Activated CD4-positive, alpha-beta memory T cell treated with anti-CD3 and anti-CD28 coated beads for 36 hours (primary cell): ENCODE measurements at places on chromosomes 4 and X. TPM values are rescaled to one million over a fixed set of nuclear protein-coding genes. Genes with fewer than 3 reads are reported as not detected.

DNA sequence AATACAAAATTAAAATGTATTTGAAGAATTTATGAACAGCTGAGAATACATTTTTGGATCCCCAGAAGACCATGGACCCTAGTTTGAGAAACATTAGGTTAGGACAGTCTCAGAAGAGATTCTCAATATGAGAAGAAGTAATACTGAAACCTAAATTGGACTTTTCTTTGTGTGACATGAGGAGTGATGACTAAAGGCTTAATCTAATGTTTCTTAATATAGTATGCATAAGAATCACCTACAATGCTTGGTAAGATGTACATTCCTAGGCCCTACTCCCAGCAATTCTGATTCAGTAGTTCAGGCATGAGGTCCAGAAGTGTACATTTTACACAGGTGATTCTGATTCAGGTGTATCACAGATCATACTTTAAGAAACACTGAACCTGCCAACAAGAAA lies 31.6 kb upstream of the HUWE1 start:
- peak overlapping the region; percentile 80 for H3K4me3 ChIP-seq
- no peaks in the 10 kb centered on the region for H3K27me3 ChIP-seq
- H3K36me3 ChIP-seq, result peaks cover 23% of the 10 kb centered on the region
- H3K4me1 ChIP-seq, result peaks cover 34% of the 10 kb centered on the region
- no peak for DNase-seq

DNA sequence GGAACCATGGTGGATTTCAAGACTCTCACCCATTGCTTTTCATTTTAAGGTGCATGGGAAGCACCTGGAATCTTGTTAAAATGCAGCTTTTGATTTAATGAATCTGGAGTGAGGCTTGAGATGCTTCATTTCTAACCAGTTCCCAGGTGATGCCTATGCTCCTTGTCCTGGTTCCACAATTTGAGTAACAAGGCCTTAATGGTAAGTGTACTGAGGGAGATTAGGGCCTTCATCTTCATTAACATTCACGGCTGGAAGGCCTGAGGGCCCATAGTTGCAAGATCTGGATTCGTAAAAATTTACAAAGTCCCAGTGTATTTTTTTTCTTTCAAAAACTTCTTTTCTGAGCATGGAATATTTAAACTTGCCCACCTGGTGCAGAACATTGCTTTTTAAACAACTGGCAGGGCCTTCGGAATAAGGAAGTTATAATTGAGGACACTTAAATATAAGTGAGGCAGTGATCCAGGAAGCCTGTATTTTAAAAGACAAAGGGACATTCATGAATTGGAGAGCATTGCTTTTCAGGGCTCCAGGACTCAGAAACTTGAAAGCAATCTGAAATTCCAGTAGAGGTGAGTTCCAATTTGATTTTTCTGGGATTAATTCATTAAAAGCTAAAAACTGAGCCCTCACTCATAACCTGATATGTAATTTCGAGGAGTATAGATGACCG lies 77.8 kb downstream of the NPNT start:
- H3K36me3 ChIP-seq, result no peaks in the 10 kb centered on the region
- H3K27me3 ChIP-seq, result peaks cover 2% of the 10 kb centered on the region
- no peak overlapping the region for H3K27ac ChIP-seq
- no peak for DNase-seq

- H3K27ac ChIP-seq, result no peak overlapping the region
- DNase-seq, result no peak
- no peak overlapping the region for H3K4me3 ChIP-seq
- no peaks in the 10 kb centered on the region for H3K27me3 ChIP-seq
Observed at GRCh38 chr4:54527532-54527931, 130.2 kb upstream of the KIT start.

GRCh38 chr4:21011106-21011505 lies 310.8 kb downstream of the PACRGL start:
- no peak for DNase-seq
- no peak overlapping the region for H3K27ac ChIP-seq
- no peaks in the 10 kb centered on the region for H3K4me1 ChIP-seq

- H3K36me3 ChIP-seq, result no peaks in the 10 kb centered on the region
- H3K27me3 ChIP-seq, result no peaks in the 10 kb centered on the region
- H3K4me1 ChIP-seq, result peaks cover 3% of the 10 kb centered on the region
- no peak for DNase-seq
- H3K27ac ChIP-seq, result no peak overlapping the region
Observed at GRCh38 chr4:137532869-137533236, 559 bp upstream of the PCDH18 start.

- no peak overlapping the region for H3K27ac ChIP-seq
- no peak for DNase-seq
- H3K27me3 ChIP-seq, result peaks cover 2% of the 10 kb centered on the region
- no peak overlapping the region for H3K4me3 ChIP-seq
- no peaks in the 10 kb centered on the region for H3K36me3 ChIP-seq
- H3K4me1 ChIP-seq, result no peaks in the 10 kb centered on the region
Observed at GRCh38 chrX:15416133-15416993, 32.1 kb upstream of the VEGFD start.

- no peak overlapping the region for H3K4me3 ChIP-seq
- no peaks in the 10 kb centered on the region for H3K36me3 ChIP-seq
- H3K27ac ChIP-seq, result no peak overlapping the region
- no peak for DNase-seq
- H3K27me3 ChIP-seq, result peaks cover 7% of the 10 kb centered on the region
- no peaks in the 10 kb centered on the region for H3K4me1 ChIP-seq
Observed at GRCh38 chr4:151169223-151169622, 69.8 kb downstream of the RPS3A start.

GRCh38 chr4:150784305-150784704 lies 202.4 kb downstream of the MAB21L2 start:
- DNase-seq, result no peak
- H3K4me1 ChIP-seq, result no peaks in the 10 kb centered on the region
- H3K27ac ChIP-seq, result no peak overlapping the region
- H3K27me3 ChIP-seq, result no peaks in the 10 kb centered on the region
- H3K36me3 ChIP-seq, result peaks cover 4% of the 10 kb centered on the region

- no peak overlapping the region for H3K27ac ChIP-seq
- no peak overlapping the region for H3K4me3 ChIP-seq
- H3K36me3 ChIP-seq, result peaks cover 14% of the 10 kb centered on the region
Observed at GRCh38 chr4:110620691-110621327, 2.1 kb downstream of the PITX2 start.

DNA sequence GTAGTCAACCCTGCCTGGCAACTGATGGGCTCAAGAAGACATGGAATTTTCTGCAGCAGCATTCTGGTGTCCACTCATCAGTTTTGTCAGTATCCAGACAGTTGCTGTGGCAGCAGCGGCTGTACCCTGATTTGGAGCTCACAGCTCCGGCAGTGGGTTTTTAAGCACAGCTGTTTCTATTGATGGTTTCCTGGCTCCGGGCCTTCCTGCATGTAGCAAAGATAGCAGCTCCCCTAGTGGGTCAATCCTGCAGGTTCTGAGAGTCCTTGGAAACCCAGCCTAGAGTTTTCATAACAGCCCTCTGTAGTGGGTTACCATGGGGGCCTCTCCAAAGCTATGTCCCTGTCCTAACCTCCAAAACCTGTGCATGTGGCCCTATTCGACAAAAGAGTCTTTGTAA lies 84.0 kb upstream of the ATP6AP2 start:
- DNase-seq, result no peak
- H3K27me3 ChIP-seq, result peaks cover 1% of the 10 kb centered on the region
- no peak overlapping the region for H3K27ac ChIP-seq
- H3K4me3 ChIP-seq, result no peak overlapping the region

DNA sequence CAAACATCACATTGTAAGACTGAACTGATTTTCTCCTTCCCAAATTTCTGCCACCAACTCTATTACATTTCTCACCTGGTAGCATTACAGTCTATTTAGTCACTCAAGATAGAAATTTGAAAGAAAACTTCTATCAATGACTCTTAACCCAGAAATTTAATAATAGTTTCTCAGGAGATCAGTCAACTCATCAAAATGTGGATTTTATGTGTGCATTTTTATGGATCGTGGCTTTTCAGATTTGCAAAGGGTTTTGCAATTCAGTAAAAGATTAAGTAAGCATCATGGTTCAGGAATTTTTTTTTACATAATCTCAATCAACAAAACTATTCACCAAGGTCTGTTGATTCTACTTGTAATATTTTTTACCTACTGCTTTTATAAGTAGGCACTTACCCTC lies 111.1 kb downstream of the CFAP299 start:
- no peaks in the 10 kb centered on the region for H3K27me3 ChIP-seq
- no peaks in the 10 kb centered on the region for H3K4me1 ChIP-seq
- H3K36me3 ChIP-seq, result peaks cover 13% of the 10 kb centered on the region
- no peak overlapping the region for H3K27ac ChIP-seq
- H3K4me3 ChIP-seq, result no peak overlapping the region

DNA sequence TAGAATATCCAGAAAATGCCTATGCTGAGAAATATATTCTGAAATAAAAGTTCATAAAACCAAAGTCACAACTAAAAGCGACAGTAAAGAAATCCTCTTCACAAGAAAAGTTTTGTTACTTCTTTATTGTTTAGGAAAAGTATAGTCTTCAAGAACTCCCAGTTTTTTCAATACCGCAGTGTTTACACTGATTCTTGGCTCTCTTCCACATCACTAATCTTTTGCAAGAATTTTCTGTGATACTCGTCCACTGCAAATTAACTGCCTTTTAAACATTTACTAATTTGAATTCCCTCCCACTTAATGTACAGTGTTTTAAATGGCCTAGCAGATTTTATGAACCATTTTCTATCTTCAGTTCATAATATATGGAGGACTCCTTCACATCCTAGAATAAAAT lies 65.1 kb downstream of the HPGDS start:
- H3K4me1 ChIP-seq, result no peaks in the 10 kb centered on the region
- DNase-seq, result no peak
- no peak overlapping the region for H3K27ac ChIP-seq

DNA sequence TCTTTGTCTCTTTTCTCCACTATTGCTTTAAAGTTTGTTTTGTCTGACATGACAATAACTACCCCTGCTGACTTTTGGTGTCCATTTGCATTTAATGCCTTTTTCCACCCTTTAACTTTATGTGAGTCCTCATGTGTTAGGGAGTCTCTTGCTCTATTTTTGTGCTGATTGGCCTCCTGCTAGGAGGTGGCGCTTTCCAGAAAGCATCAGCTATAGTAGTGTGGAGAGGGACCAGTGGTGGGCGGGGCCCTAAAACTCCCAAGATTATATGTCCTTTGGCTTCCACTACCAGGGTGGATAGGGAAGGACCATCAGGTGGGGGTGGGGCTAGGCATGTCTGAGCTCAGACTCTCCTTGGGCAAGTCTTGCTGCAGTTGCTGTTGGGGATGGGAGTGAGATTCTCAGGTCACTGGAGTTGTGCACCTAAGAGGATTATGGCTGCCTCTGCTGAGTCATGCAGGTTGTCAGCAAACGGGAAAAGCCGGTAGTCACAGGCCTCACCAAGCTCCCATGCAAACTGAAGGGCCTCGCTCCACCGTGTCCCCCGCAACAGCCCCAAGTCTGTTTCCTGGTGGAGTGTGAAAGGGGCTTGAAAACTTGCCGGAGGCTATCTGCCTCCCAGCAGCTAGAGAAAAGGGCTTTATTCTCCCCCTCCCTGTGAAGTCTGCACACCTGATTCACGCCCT lies 156.3 kb downstream of the CPEB2 start:
- H3K4me3 ChIP-seq, result no peak overlapping the region
- no peak overlapping the region for H3K27ac ChIP-seq
- peaks cover 15% of the 10 kb centered on the region for H3K27me3 ChIP-seq
- DNase-seq, result no peak
- no peaks in the 10 kb centered on the region for H3K36me3 ChIP-seq
- H3K4me1 ChIP-seq, result no peaks in the 10 kb centered on the region

DNA sequence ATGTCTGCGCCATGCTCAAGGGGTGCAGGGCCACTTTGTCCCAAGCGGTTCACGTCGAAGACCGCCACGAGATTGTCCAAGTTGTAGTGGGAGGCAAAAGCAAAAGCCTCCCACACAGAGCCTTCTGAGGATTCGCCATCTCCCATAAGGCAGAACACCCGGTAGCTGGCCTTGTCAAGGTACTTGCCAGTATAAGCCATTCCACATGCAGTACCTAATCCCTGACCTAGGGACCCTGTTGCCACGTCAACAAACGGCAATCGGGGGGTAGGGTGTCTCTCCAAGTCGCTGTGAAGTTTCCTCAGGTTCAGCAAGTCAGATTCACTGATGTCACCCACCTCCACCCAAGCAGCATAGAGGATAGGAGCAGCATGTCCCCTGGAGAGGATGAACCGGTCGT lies 424 bp downstream of the TKTL2 start:
- H3K4me1 ChIP-seq, result no peaks in the 10 kb centered on the region
- H3K36me3 ChIP-seq, result no peaks in the 10 kb centered on the region
- H3K27me3 ChIP-seq, result peaks cover 7% of the 10 kb centered on the region
- DNase-seq, result no peak

DNA sequence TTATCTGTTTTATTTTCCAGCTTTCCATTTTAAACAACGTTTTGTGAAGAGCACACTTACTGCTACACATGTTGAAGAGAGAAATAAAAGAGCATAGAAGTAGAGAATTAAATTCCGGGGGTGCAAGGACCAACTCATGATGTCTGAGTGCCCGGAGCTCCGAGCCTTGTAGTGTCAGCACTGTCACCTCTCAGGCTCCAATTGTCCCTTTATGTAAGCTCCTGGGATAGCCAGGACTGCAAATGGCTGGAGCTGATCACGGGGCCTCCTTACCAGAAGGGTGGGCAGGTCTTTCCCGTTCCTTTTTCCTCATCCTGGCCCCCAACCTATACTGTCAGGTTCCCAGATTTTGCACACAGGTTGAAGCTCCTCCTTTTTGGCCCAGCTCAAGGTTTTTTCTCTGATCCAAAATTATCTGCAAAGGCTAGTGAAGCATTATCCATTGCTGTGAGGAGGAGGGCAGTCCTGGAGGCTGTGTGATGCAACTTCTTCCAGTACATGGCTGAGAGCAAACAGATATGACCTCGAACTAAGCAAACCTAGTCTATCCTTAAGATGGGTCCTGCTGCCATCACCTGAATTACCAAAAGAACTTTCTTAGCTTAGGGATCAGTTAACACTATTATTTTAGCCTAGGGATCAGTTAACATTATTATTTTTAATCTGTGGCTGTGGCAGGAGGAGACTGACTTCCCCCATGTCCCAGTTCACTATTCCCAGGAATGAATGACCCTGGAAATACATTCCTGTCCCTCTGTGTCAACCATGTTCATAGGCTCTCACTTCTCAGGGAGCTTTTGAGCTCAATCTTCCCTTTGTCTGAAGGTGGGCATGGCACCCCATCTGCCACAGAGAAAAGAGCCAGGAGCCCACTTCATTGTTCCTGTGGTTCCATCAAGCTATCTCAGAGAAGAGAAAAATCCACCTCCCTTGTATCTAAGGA lies at the start of gene FGG:
Gene FGG (minus strand): TSS at position 185 of the 943 bp plus-strand sequence. CDS start 47 bp downstream, at position 138.
- H3K27ac ChIP-seq, result no peak within 1 kb of the TSS
- no peak for DNase-seq
- H3K27me3 ChIP-seq, result peaks cover 11% of the 10 kb centered on the region
- H3K36me3 ChIP-seq, result no peaks in the 10 kb centered on the region
- no peak within 1 kb of the TSS for H3K4me3 ChIP-seq

The MSX1 gene
- total RNA-seq, result 0.12 TPM

The ADAMTS3 gene
- total RNA-seq, result not detected

The HSD17B13 gene
- total RNA-seq, result not detected

The SMIM10 gene
- total RNA-seq, result 0.34 TPM

The DDX53 gene
- total RNA-seq, result not detected

The ARHGEF9 gene
- 17.7 TPM for total RNA-seq

The CABS1 gene
- not detected for total RNA-seq

The ADGRL3 gene
- not detected for total RNA-seq
